ENCODE measurements at places on chromosomes 11 and 22.

- DNase-seq: no peak
These were observed 89.3 kb downstream of the RDX start for GRCh38 chr11:110207123-110207522.

DNA sequence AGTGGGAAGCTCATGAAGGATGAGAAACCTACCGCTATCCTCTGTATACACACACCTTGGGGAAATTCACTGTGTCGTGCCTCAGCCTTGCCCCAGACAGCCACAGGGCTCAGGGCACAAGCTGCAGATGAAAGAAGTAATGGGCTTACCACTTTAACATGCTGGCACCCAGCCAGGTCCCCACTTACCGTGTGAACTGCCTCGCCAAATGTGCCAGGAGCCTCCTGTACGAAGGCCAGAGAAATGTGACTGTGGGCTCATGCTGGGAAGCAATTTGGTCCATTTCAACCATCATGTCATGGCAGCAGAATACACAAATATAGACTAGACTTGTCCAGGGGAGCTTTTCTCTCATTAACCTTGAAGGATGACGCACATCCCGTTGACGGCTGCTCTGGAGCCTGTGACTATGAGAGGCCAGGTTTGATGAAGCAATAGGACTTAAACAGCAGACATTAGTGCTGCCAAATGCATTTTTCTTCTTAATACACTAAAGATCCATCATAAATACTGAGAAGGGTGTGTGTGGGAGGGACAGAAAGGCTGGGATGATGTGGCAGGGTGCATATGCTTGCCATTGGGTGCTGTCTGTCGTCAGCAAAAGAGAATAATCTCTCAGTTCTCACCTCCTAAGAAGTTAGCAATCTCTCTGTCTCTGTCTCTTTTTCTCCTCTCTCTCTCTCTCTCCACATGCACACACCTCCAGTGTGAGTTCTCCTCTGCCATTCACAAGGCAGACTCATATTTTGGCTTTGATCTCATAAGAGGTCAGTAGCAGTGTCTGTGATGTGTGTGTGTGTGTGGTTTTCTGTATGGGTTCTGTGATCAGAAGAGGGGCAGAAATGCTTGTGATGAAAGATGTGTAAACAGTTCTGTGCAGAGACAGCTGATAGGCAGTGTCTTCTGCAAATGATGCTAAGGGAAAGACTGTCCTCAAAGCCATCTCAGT is 142.4 kb downstream of the KIRREL3 start:
- DNase-seq: peak; percentile 18

GRCh38 chr11:11841723-11842420 is at the start of gene USP47:
Gene USP47, plus strand, starts transcription at chr11:11841972. Its CDS starts 214 bp downstream, at chr11:11842186.
- peak; percentile 67 for DNase-seq

DNA sequence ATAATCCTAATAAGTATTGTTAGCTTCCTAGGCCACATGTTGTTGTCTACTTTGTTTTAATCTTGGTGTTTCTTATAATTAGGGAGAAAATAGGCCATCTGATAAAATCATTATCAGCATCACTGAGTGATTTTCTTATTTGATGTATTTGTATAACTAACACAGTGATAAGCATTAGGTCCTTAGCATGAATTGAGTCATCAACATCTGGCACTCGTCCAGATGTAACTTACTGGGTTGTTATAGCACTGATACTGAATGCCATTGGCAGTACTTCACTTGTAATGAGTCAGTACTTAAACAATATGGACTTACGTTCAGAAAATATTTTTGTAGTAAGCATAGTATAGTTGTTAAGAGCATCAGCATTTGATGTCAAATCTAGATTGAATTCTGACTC is 16.2 kb downstream of the API5 start:
- DNase-seq: no peak

DNA sequence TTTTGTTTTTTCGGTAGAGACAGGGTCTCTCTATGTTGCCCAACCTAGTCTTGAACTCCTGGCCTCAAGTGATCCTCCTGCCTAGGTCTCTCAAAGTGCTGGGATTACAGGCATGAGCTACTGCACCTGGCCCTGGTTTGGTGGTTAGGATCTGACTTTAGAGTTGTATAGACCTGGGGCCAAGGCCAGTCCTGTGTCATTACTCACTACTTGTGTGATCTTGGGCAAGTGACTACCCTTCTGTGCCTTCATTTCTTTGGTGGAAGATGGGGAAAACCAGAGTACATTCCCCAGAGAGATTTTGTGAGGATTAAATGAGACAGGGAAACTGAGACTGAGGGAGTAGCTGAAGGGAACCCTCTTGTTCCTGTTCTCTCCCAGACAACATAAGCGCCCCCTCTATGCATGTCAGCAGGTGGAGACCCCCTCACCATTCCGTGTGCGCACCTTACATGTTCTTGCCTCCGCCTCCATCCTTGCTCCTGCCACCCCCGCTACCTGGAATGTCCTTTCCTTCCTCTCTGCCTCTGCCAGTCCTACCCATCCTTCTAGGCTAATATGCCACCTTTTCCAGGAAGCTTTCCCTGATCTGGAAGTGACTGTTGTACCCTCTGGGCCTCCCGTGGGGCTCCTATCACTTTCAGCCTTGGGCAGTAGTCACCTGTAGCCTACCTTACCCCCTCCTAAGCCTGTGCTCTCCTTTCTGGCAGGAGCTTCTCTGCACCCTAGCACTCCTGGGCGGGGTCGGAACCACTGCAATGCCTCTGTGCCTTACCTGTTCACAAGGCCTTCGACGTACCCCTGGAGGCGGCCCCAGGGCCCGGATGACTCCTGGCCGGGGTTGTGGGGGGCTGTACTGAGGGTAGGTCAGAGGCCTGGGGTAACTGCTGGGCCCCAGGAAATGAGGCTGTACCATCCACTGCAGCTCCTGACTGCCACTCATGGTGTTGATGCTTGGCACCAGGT is 3.9 kb downstream of the FOSL1 start:
- no peak for DNase-seq

DNA sequence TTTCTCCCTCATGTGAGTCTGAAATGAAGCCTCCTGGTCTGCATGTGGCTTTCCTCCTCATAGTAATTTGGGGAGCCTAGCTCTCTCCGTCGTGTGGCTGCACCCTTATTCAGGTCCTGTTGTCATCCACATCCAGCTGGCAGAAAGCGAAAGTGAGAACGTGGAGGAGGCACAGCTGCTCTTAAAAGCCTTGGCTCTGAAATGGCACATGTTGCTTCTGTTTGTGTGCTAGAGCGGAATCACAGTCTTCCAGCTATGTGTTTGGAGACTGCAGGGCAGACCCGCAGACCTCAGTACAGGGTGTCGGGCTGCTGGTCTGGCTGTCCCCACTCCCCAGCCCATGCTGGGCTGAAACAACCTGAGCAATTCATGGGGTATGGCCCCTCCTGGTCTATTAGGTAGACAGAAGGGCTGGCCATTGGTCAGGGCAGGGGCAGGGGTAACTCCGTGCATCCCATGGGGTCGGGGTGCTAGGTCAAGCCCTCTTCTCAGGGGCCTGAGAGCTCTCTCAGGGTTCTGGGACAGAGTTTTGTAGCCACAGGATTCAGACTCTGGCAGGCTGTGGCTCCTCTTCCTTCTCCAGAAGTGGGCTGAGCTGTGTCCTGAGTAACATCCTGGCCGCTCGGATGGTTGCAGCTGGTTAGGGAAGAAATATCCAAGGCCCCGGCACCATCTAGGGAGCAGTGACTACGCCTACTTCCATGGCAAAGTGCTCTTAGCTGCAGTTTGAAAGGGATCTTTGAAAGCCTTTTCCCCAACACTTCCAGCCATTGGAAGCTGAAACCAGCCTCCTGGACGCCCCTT is 50.6 kb downstream of the C11orf96 start:
- DNase-seq: peak; percentile 9

GRCh38 chr11:32312206-32312817 is 123.0 kb downstream of the WT1 start:
- no peak for DNase-seq

- DNase-seq: peak; percentile 30
These were observed 20.6 kb upstream of the VSIG10L2 start for GRCh38 chr11:125925247-125925740.

DNA sequence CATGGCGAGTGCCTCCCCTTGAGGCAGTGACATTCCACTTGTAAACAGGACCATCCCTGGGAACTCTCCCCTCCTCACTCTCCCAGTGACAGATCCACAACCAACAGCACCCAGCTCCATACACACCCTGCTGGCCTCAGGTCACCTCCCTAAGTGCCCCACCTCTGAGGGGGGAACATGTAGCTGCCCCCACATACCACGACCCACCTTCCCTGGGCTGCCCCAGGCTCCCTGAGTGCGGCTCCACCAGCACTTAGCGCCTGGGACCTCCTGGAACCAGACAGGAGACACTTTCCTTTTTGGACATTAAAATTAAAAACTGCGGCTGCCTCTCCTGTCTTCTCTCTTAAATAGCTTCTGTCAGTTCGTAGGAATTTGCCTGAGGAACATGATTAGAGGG is 1140.1 kb downstream of the BRD1 start:
- DNase-seq: no peak

DNA sequence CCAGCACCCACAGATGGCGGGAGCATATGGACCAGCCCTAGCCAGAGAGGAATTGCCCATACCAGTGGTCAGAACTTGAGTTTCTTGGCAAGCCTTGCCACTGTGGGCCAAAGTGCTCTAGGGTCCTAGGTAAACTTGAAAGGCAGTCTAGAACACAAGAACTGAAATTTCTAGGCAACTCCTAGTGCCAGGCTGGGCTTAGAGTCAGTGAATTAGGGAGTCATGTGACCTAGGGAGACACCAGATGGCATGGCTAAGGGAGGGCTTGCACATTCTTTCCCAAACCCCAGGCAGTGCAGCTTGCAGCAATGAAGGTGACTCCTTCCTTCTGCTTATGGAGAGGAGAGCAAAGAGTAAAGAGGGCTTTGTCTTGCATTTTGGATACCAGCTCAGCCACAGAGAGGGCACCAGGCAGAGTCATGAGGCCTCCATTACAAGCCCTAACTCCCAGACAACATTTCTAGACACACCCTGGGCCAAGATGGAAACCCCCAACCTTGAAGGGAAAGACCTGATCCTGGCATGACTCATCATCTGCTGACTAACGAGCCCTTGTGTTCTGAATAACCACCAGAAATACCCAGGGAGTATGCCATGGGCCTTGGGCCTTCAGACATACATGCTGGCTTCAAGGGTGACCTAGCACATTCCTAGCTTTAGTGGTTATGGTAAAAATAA is 19.2 kb upstream of the OR56A3 start:
- no peak for DNase-seq

DNA sequence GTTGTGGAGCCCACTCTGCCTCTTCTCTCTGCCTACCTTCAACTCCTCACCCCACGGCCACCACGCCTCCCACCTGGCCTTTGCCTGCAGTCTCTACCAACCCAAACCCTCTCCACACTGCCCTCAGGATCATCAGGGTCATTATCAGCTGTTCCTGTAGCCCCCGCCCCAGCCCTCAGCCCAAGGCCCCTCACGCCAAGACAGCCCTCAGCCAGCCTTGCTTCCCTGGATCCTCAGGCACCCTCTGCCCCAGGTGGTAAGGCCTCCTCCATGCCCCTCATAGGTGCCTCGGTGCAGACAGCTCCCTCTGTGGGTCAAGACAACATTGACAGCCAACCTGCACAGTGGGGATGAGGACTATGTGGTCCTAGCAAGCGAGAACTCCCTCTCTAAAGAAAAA is 1.7 kb downstream of the SBF1 start:
- no peak for DNase-seq

GRCh38 chr11:8234910-8235309 is 28.8 kb downstream of the LMO1 start:
- no peak for DNase-seq

GRCh38 chr11:75066061-75066460 is 30.6 kb downstream of the OR2AT4 start:
- no peak for DNase-seq

GRCh38 chr11:1674173-1675131 is 22.5 kb upstream of the KRTAP5-6 start:
- no peak for DNase-seq

DNA sequence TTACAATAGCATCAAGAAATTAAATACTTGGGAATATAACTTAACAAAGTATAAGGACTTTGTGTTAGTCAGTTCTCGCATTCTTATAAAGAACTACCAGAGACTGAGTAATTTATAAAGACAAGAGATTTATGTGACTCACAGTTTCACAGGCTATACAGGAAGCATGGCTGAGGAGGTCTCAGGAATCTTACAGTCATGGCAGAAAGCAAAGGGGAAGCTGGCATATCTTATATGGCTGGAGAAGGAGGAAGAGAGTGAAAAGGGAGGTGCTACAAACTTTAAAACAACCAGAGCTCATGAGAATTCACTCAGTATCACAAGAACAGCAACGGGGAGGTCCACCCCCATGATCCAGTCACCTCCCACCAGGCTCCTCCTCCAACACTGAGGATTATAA is 32.0 kb upstream of the CCDC134 start:
- no peak for DNase-seq

DNA sequence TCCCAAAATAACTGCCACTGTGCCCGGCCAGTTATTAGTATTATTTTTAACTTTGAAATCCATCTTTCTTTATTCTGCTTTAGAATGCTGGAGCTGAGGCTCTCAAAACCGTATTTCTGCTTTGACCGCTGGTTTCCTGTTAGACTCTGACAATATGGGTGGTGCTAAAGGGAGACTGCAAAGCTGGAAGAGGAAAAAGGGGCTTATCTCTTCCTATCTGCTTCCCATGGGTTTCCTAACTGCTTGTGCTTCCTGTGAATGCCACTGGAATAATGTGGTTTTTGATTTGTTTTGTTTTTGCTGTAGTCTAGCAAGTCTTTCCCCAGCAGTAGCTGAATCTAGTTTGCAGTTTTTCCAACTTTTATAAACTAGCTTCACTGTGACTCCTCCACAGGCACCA is 43.6 kb downstream of the XRRA1 start:
- DNase-seq: no peak

DNA sequence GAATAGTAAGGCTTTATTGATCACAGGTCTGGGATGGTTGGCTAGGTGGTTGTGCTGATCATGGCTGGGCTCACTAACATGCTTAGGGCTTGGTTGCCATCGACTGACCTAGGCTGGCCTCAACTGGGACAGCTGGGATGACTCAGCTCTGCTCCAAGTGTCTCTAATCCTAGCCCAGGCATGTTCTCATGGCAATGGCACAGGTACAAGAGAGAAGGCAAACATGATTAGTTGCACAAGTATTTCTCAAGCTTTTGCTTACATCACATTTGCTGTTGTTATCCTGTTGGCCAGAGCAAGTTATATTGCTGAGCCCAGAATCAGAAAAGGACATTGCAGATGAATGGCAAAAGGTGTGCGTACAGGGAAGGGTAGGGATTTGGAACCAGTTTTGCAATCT is 68.5 kb upstream of the SLC35C1 start:
- DNase-seq: no peak

- DNase-seq: no peak
These were observed 96.1 kb downstream of the PRR5L start for GRCh38 chr11:36392196-36392595.

DNA sequence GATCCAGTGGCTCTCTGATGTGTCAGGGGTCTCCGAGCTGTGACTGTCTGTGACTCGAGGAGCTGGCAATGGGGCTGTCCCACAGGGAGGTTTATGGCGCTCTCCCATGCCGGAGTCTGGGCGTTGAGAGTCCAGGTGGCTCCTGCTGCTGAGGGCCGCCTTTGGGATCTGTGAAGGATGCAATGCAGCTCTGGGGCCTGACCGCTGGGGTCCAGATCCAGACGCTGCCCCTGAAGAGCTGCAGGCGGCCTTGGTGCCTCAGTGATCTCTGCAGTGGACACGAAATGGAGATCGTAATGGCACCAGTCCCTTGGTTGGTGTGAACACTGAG is 155.3 kb downstream of the TBC1D22A start:
- no peak for DNase-seq

Data from NCI-H2029 treated with DMSO at 0.1 percent for 48 hours (cell line).